T-helper 2 cell treated with Interferon-gamma antibody and Interleukin-4, amounts not matched to agents 5 μg/mL and 100 μg/mL, for 36 hours (primary cell): ENCODE measurements at places on chromosomes 1 and 21.

GRCh38 chr1:12549460-12550349 is 68.3 kb downstream of the DHRS3 start:
- H3K4me3 ChIP-seq, result no peak overlapping the region
- H3K4me1 ChIP-seq, result no peaks in the 10 kb centered on the region
- H3K27ac ChIP-seq, result no peak overlapping the region
- H3K27me3 ChIP-seq, result no peaks in the 10 kb centered on the region
- DNase-seq, result no peak
- H3K36me3 ChIP-seq, result no peaks in the 10 kb centered on the region

- H3K27ac ChIP-seq, result no peak overlapping the region
- no peak overlapping the region for H3K4me3 ChIP-seq
- H3K27me3 ChIP-seq, result no peaks in the 10 kb centered on the region
- peaks cover 2% of the 10 kb centered on the region for H3K4me1 ChIP-seq
- no peaks in the 10 kb centered on the region for H3K36me3 ChIP-seq
Observed at GRCh38 chr1:77143529-77144121, 75.6 kb downstream of the PIGK start.

DNA sequence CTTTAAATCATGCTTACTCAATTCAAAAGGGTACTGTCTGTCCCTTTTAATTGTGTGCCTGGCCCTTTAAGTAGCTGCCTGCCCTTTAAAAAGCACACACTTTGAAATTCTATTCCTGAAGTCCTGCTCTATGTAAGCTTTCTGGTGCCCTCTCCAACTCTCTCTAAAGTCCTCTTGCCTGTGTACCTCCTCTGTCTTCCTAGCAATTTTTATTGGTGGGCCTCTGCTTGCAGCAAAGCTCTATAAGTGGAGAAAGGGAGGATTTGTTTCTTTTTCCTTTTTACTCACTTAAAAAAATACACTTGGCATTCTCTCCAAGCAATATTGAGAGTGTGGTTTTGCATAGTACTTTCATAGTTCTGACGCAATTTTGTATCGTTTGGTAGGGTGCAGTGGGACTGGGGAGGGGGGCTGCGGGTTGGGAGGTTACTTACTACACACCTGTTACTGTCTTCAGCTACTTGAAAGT is 135.4 kb downstream of the LMO4 start:
- DNase-seq, result no peak
- H3K27ac ChIP-seq, result no peak overlapping the region
- peaks cover 16% of the 10 kb centered on the region for H3K27me3 ChIP-seq
- H3K4me3 ChIP-seq, result no peak overlapping the region

DNA sequence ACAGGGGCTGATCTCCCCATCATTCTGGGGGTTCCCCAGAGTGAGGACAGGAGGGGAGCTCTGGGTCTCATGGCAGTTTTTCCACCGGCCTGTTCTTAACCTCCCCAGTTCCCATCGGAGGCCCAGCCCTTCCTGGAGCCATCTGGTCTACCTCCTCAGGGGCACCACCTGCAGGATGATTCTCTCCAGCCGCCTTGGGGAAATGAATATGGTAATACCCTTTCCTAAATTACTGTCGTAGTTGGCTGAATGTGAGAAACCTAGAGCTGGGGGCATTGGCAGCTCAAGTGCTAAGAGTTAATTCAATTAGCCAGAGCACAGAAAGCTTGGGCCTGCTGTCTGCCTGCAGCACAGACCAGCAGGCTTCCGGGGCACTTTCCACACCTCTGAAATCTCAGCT is 64.9 kb downstream of the TAS1R2 start:
- no peaks in the 10 kb centered on the region for H3K36me3 ChIP-seq
- no peaks in the 10 kb centered on the region for H3K4me1 ChIP-seq
- H3K4me3 ChIP-seq, result no peak overlapping the region

DNA sequence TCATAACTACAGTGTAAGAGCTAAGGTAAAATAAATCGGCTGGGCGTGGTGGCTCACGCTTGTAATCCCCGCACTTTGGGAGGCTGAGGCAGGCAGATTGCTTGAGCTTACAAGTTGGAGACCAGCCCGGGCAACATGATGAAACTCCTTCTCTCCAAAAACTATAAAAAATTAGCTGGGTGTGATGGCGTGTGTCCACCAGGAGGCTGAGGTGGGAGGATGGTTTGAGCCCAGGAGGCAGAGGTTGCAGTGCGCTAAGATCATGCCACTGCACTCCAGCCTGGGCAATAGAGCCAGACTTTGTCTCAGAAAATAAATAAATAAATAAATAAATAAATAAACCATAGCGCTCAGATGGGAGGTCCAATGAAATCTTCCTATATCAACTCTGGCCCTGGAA is 16.7 kb upstream of the FAM110D start:
- H3K4me3 ChIP-seq, result no peak overlapping the region
- no peak overlapping the region for H3K27ac ChIP-seq
- H3K4me1 ChIP-seq, result peaks cover 17% of the 10 kb centered on the region

- H3K4me3 ChIP-seq, result no peak overlapping the region
- no peaks in the 10 kb centered on the region for H3K36me3 ChIP-seq
- no peaks in the 10 kb centered on the region for H3K27me3 ChIP-seq
- DNase-seq, result no peak
- H3K4me1 ChIP-seq, result no peaks in the 10 kb centered on the region
Observed at GRCh38 chr1:170789063-170789462, 125.1 kb downstream of the PRRX1 start.
